ENCODE measurements at places on chromosomes 6 and 20.
A peak's percentile ranks its signal among the peaks of the same experiment; 100 is the strongest.

DNA sequence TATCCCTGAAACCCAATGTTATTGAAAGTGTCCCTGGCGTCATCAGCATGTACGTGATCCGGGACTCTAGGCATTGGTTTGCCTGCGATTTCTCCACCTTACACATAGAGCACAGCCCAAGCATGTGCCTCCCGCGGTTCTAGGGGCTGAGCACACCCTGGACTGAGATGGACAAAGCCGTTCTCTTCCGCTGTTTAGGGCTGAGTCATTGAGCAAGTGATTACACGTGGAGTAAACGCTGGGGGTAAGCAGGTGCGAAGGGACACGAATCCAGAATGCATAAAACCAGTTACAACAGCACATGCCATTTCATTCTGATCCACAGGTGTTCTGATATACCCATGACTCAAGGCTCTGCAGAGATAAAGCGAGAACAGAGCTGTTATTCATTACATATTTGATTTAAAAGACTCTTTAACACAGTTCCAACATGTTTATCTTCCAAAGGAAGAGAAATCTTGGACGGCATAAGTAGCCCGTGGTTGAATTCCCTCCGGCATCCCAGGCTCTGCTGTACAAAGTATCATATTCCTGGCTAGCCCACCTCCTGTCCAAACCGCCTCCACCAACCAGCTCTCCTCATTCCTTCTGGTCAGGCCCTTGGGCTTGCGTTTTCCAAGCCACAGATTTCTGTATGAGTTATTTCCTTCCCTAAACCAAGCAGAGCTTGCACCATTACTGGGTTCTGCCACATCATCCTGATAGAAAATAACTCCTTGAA, 36.1 kb upstream of the THBS2 start:
- DNase-seq: no peak

GRCh38 chr6:162525181-162525580, 202.4 kb downstream of the PRKN start:
- no peak for DNase-seq

DNA sequence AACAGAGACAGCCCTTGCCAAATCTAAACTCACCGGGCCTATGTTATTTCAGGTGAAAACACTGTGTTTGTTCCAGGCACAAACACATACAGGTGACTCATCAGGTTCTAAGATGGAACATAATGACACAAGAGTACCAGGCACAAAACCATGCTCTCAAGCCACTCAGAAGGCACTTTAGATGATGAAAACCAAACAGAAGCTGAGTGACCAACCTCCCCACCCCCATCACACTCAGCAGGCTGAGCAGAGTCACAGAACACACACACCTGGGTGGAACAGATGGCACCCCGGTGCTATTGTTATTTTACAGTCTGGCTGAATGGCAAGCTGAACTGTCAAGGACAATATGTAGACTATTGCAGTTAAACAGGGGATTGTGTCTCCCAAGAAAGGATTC, 20.6 kb upstream of the NKX2-2 start:
- DNase-seq: no peak

GRCh38 chr6:74167511-74167910, 471.5 kb downstream of the CD109 start:
- DNase-seq: no peak

DNA sequence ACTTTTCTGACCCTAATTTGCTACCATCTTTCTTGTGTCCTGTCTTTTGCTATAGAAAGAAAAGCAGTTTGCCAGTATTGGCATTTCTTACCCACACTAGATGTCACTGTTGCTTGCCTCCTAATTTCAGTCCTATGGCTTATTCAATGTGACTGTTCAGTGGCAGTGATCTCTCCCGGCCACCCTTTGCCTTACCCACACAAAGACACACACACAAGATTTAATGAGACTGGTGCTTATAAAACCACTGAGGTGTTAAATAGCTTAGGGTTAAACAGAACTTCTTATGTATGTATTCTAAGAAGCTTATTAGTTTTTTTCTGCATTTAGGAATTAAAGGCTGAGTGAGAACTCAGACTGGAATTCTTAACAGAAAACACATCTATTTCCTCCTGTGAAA, 233.6 kb upstream of the ASCC3 start:
- peak; percentile 30 for DNase-seq

- DNase-seq: no peak
These were observed 82.2 kb upstream of the NAA20 start for GRCh38 chr20:19934792-19935491.

GRCh38 chr6:165562421-165563090, 100.5 kb downstream of the PDE10A start:
- DNase-seq: no peak

DNA sequence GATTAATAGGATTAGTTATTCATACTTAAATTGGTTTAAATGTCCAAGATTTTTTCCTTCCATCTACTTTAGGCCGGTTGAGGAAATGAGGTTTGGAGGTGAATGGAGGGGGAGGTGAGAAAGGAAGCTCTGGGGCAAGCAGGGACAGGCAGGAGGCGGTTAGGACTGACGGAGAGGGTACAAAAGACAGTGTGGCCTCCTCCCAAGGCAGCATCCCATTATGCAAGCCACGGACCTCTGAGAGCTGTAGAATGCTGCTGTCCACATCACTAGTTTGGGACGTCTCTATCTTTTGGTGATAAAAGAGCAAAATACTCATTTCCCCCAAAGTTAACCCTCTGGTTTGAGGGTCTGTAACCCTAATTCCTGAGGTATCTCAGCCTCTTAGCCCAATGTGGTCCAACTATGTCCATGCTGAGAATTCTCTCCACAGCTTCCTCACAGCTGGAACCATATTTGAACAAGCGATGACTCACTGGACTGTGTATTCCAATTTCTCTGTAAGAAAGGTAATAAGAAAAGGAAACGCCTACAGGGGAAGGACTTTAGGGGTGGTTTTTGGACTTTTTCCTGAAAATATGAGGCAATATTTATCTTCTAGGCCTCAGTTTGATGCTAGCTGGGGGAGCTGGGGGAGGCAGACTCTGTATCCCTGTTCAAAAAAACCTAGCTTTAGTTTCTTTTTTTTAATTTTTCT, 172.2 kb downstream of the TFAP2B start:
- no peak for DNase-seq

DNA sequence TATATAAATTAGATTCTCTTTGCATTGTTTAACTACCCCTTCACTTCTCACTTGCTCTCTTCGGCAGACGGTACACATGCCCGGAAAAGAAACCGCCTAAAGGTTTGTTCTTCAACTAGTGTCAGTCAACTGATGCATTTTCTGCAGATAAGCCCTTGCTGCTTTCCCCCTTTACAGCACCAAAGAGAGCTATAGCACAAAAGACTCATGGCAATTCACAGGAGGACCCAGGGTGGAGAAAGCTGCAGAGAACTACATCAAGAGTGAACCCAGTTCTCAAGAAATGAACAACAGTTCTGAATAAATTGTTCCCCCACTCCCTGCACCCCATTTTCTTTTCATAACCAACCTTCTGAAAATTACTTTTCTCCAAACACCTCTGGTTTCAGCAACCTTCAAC, 8.9 kb downstream of the CD164 start:
- DNase-seq: no peak

GRCh38 chr6:5152460-5152859, 67.3 kb downstream of the PPP1R3G start:
- DNase-seq: no peak

DNA sequence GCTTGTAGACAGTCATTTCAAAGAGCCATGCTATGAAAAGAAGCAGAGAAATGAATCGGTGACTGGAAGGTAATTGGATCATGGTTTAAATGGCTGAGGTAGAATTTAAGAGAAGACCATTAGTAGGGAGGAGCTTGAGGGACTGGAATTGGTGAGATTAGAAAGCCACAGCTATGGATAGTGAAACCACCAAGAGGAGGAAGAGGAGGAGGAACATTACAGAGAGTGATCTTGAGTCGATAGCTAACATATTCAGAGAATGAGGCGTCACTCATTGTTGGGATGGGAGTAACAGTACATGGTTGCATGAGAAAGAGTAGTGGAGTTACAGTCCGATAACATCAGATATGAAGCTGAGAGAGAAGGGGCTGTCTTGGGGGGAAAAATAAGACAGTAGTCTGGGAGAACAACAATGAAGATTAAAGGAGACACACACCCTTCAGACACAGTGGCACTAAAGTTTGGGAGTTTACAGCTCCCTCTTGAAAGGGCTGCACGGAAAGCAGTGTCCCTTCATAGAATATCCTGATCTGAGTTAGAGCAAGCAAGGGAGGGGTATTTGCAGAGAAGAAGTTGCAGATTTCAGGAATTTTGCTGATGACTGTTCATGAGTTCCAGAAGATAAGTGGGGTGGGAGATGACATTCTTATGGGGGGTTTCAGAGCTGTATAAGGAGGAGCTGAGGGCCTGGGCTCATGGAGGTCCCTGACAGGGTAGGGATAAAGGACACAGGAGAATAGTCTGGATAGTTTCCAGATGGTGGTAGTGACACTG, 15.1 kb upstream of the LAMP5 start:
- DNase-seq: no peak

DNA sequence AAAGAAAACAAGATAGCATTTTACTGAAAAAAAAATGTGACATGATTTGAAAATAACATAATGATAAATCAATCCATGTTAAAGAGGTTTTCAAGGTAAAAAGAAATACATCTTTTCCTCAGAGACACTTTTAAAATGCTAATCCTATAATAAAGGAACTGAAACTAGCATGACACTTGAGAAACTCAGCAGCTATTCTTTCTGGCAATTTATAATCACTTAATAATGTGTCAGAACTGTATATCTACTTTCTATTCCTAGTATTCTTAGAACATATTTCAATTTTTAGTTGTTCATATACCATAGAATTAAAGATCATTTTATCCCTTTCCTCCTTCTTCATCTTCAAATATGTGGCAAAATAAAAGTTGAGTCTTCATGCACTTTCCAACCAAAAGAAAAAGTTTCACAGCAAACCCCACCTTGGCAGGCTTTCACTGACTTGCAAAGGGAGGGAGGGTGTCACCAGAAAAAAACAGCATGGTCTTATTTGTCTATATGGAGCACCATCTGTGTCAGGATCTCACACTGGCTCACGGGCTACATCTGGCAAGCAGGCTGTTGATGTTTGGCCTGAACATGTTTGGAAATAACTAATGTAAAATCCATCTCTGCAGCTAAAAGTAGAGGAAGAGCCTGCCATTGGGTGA, 48.5 kb downstream of the FHL5 start:
- no peak for DNase-seq

- DNase-seq: no peak
These were observed 49.1 kb downstream of the MAP3K7 start for GRCh38 chr6:90537723-90538258.

DNA sequence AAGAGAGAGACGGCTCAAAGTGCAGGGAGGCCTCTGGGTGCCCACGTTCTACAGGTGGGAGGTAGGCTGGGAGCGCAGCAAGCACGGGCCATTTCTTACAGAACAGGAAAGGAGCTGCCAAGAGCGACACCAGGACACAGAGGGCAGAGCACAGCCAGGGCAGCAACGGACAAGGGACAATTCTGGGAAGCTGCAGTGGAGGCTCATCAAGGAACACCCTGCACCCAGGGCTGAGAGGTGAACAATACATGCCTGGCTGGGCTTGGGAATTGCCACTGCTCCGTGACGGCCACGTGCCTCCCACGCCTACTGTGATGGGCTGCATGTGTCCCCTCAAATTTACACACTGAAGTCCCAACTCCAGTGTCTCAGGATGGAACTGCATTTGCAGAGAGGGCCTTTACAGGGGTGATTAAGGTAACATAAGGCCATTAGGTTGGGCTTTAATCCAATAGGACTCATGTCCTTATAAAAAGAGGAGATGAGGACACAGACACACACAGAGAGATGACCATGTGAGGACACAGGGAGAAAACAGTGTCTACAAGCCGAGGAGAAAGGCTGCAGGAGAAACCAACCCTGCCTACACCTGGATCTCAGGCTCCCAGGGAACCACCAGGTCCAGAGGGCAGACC, 13.6 kb downstream of the SERPINB6 start:
- no peak for DNase-seq

DNA sequence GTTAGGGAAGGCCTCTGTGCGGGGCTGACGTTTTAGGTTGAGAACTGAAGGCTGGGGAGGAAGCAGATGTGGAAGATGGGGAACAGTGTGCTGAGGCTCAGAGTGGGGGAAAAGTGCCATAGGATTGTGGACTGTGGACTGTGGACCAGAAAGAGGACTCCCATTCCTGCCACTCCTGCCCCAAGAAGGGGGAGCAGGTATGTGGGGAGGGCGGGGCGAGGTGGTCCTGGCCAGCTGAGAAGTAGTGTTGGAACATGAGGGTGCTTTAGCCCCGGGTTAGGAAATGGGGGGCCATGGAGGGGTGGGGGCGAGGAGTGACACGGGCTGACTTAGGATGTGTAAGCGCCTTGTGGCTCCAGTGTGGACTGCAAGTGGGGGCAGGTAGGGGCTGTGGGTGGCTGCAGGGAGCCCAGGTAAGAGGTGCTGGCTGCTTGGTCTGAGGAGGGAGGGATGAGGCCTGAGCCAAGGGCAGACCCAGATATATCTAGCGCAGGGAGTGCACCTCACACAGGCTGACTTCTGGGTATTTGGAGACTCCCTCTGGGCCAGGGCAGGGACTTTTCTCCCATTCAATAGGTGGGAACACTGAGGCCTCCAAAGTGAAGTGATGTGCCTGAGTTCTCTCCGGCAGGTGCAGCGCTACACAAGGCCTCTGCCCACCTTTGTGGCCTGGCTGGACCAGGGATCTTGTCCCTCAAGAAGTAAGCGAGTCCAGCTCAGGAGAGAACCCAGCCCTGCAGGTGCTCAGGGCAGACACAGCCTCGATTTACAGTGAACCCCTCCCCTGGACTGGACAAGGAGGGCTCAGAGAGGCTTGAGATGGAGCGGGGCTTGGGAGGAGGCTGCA, 76.6 kb upstream of the TOX2 start:
- DNase-seq: no peak

DNA sequence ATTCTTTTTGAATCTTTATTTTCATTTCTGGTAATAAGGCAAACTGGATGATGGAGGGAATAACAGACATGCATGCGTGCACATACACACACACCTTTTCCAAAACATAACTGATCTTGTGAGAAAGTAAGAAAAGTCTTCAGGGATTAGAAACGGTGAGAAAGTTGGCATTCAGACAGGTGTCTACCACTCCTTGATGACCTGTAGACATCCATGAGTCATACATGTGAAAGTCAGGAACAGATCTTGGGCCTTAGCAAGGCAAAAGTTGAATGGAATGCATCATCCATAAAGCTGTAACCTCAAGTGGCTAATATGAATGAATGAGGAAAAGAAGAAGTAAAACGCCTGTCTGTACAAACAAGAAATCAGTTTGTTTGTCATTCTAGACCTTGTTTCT, 97.3 kb downstream of the GRIK2 start:
- no peak for DNase-seq

GRCh38 chr6:138287144-138287955, 69.1 kb upstream of the PBOV1 start:
- DNase-seq: no peak

GRCh38 chr20:44495802-44496481, 20.3 kb downstream of the TTPAL start:
- DNase-seq: no peak
